ENCODE measurements at places on chromosomes 3 and 15. TPM values are rescaled to one million over a fixed set of nuclear protein-coding genes. Genes with fewer than 3 reads are reported as not detected.

GABRB3 gene
- 0.85 TPM for total RNA-seq

UNC13C gene
- not detected for total RNA-seq

SKOR1 gene
- 0.49 TPM for total RNA-seq

GABRR3 gene
- not detected for total RNA-seq

ZBTB47 gene
- total RNA-seq, result 63.5 TPM

SLC28A2 gene
- not detected for total RNA-seq

TOP2B gene
- total RNA-seq, result 55.6 TPM

RASGRP1 gene
- 0.24 TPM for total RNA-seq

CHST13 gene
- 0.65 TPM for total RNA-seq

ISLR2 gene
- total RNA-seq, result not detected

RSRC1 gene
- 76.9 TPM for total RNA-seq

PCLAF gene
- total RNA-seq, result 8.8 TPM

ADGRG7 gene
- not detected for total RNA-seq

HES1 gene
- total RNA-seq, result 6.3 TPM

All from hair follicle dermal papilla cell (primary cell).